ENCODE measurements at places on chromosomes 7 and 10.
A peak's percentile ranks its signal among the peaks of the same experiment; 100 is the strongest.

DNA sequence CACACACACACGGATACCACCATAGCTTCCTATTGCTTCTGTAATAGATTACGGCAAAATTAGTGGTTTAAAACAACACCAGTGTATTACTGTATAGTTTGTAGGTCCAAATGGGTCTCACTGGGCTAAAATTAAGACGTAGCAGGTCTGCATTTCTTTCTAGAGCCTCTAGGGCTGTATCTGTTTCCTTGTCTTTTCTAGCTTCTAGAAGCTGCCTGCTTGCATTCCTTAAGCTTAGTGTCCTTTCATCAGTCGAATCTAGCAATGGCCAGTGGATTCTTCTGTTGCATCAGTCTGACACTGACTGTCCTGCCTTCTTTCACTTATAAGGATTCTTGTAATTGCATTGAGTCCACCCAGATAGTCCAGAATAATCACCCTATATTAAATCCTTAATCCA lies 882.3 kb downstream of the PCDH15 start:
- DNase-seq, result no peak

GRCh38 chr10:79488336-79488735 lies 24.0 kb upstream of the EIF5AL1 start:
- DNase-seq, result no peak

GRCh38 chr7:41816111-41816510 lies 113.2 kb upstream of the INHBA start:
- peak; percentile 15 for DNase-seq

DNA sequence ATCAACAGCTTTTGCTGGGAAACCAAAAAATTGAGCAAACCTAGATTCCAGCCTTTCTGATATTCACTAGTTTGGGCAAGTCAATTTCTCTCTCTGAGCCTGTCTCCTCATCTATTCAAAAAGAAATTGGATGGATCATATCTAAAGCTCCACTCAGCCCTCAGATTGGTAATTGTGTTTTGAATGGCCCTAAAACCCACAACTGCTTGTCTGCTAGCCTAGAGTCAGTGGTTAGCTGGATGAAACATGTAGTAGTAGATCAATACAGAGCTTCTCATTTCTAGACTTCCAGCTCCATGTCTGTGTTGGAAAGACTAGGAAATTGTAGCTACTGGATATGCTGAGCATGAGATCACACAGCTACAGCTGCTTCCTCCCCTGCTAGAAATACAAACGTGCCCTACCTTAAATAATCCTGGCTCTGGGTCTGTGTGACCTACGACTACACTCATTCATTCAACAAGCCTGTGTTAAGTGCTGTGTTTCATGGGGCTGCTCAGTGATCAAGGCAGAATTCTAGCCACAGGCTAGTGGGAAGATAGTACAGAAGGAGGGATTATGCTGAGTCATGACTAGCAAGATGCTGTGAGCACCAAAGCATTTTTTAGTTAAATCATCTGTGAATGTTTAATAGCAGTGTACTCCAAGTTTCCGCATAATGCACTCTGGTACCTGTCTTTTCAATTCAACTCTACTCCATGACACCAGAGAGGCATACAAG lies 15.7 kb downstream of the DNTT start:
- DNase-seq, result no peak

DNA sequence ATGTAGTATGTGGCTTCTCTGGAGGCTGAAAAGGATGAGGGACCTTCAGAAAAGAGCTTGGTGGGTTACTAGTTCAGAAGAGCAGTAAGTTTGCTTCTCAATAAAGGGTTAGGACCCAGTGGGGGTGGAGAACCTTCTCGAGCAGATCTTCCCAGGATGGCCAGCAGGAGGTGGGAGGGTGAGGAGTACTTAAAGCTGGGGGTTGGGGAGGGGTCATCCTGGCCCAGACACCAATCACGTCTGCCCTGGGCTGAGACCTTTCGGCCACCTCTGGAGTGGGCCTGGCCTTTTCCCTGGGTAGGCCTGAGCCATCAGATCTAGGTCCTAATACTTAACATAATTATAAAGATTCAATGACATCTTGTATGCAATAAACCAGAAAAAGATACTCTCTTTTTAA lies 149.0 kb upstream of the TCF7L2 start:
- DNase-seq, result no peak

DNA sequence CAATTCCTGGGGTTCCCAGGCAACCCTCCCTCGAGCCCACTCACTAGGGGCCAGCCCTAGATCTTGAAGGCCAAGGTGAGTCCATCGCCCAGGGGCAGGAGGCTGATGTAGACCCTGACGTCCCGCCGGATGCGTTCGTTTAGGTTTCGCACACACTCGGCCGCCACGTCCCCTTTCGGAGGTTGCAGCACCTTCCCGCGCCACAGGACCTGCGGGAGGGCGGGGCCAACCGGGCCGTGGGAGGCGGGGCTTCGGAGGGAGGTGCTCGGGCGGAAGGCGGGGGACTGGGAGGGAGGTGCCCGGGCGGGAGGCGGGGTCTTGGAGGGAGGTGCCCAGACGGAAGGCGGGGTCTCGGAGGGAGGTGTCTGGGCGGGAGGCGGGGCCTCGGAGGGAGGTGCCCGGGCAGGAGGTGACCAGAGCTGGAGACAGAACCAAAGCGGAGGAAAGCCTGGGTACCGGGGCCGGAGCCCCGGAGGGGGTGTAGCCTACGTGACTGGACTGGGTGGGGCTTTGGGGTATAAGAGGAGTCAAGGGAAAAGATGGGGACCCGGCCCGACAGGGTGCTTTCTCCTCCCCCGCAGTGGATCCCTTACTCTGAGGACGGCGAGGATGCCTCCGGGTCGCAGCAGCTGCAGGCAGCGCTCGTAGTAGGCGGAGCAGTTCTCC lies 1.6 kb downstream of the COMTD1 start:
- peak; percentile 35 for DNase-seq

DNA sequence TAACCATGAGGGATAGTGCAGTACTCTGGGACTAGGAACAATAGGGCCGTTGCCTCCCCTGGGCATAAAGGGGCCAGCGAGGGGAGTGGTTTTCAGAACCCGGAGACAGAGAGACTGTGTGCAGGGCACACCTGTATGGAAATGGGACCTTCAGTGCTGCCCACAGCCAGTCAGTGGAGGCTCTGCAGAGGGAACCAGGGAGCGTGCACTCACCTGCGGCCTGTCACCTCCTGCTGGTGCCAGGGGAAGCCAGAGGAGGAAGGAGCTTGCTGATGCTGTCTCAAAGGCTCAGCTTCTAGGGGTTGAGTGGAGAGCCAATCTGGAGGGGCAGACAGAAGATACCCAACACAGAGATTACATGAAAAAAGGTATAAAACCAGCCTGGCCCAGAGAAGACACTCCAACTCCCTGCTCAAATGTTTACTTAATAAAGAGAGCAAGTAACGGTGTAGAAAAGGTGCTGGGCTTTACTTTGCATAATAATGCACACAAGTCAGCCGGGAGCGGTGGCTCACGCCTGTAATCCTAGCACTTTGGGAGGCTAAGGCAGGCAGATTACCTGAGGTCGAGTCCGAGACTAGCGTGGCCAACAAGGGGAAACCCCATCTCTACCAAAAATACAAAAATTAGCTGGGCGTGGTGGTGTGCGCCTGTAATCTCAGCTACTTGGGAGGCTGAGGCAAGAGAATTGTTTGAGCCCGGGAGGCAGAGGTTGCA lies 35.5 kb upstream of the WAPL start:
- DNase-seq, result no peak

- no peak for DNase-seq
Measured at GRCh38 chr10:93300288-93300917, 181.7 kb downstream of the MYOF start.

DNA sequence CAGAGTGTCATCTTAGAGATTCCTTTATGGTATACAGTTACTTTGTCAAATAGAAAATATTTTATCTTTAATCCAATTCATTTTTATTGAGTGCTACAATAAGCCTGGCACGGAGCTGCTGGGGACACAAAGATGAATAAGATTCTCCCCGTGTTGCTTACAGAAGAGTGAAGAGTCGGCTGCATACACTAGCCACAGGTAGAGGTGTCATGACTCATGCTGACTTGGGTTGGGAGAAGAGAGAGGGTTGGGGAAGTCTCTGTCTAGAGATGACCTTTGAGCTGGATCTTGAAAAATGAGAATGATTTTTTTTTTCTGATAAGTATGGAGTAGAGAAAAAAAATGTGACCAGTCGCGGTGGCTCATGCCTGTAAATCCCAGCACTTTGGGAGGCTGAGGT lies 289.9 kb upstream of the CELF2 start:
- DNase-seq, result no peak

- no peak for DNase-seq
Measured at GRCh38 chr7:93018716-93019115, 99.1 kb downstream of the SAMD9 start.

DNA sequence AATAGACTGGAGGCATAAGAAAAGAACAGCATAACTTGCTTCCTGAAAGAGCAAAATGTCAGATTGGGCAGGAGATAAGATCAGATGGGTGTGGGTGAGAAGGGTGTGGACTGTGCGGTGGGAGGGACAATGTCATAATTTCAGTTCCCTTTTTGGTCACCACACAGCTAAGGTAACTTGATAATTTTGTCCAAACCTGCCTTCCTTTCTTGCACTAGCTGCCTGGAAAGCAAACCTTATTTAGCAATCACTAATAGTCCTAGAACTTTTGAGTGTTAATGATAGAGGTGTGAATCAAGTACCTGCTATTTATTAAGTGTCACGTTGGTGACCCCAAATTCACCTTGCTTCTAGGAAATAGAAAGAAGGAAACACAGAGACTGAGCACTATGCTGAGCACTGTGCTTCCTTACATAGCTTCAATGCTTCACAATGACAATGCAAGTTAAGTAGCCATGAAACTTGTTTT lies 72.4 kb upstream of the SP4 start:
- no peak for DNase-seq

- no peak for DNase-seq
Measured at GRCh38 chr7:27868131-27868550, 128.2 kb downstream of the TAX1BP1 start.

DNA sequence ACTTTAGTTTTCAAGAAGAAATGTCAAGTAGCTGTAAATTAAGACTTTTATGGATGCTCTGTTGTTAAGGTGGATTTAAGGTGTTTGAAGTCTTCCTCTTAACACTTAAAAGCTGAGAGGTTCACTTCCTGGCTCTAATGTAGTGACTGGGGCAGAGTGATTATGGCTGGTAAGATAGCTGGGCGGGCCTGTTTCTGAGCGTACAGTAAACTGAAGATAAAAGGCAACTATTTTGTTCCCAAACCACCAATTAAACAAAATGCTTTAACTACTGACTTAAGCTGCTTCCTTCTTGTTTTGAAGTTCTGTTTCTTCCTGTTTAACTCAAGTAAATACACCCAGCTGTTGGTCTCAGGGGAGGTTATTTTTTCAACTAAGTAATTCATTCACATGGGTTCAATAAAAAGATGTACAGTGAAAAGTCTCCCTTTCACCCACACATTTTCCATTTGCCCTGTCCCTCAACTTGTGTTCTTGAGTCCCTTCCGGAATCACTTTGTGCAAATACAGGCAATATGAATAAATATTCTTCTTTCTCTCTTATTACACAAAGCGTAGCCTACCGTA lies 19.3 kb downstream of the VWA2 start:
- no peak for DNase-seq

DNA sequence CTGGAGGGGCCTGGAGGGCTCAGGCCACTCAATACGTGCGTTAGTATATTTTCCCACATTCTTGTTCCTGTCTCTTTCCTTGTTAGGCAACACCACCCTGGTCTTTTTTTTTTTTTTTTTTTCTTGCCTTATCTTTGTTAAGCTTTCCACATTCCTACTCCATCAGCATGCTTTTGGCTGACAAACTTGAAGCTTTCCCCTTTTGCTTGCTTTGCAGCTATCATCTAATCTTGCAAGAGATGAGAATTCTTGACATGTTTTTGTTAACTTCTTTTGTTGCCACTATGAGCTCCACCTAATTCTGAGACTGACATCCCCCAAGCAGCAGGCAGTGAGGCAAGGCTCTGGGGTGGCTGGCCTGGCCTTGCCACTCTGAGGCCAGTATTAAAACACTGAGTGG lies 52.5 kb upstream of the NRP1 start:
- no peak for DNase-seq

DNA sequence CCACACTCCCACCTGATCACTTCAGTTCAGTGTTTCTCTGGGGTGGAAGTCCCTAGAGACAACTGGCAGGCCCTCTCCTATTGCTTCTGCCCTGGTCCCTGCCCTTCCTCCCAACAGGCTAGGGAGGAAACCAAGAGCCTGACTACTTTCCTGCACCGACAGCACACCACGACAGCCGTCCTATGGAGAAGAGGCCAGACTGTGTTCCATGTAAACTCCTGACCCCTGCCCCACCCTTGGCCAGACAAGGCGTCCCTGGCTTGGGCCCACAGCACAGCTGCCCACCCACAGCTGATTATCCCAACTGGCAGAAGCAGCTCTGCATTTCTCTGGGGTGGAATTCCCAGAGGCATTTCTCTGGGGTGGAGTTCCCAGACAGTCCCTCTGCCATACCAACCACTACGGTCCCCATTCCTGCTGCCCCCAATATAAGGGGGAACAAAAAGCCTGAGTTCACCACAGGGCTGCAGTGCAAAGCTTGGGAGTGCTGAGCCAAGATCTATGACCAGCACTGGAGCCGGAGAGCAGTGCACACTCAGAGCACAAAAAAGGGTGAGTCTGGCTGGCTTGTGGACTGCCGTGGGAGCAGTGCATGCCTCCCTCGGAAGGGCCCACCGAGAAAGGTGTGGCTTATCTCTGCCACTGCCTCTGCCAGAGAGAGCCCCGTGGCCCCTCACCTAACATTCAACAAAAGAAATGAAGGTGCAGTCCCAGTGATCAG lies 193.4 kb downstream of the HPSE2 start:
- DNase-seq, result no peak

All from C1 segment of cervical spinal cord (tissue), 14 donors.